ENCODE measurements at places on chromosomes 12 and 14.

DNA sequence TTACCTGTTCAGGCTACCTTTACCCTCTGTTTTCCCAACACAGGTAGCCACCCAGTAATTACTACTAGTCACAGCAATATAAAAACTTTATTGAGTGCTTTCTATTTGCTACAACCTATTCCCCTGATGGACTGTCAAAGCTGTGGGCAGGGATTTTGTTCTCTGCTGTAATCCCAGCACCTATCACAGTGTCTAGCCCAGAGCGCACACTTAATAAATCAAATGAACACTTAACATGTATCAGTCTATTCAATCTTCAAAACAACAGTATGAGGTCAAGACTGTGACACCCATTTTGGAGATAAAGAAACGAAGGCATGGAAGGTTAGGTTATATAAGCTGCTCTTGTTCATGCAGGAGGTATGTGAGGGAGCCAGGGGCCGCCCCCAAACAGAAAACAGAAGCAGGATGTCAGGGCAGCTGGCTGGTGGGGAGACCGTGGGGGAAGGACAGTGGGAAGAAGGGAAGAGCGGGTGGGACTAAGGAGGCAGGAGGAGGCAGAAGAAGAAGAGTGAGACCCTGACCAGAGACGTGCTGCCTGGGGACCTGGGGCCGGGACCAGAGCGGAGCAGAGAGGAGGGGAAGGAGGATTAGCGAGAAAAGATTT, 1.7 kb downstream of the TNFRSF1A start:
- DNase-seq: no peak

DNA sequence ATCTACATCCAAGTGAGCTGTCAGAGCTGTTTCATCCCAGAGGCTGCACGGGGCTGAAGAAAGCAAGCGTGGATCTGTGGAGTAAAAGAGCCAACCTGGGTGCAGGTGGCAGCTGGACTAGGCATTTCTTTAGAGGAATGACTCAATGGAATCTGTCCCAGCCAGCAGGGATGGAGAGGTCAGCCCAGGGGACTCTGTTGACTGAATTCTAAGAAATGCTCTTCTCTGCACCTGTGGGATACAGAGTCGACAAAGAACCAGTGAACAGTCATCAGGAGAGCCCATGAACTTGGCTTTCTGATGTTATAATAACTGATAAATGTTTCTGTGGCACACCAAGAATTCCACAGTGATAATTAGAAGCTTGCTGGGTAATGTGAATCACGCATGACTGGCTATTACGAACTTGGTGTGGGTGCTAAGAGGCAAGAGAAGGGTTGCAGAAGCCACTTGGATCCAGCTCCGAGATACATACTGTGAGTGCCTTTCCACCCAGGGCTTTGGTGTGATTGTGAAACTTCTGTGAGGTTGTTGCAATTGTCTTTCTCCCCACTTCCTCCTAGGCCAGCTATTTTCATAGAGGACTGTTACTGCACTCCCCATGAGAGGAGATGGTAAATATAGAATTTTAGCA, 16.2 kb downstream of the PYGL start:
- DNase-seq: no peak

DNA sequence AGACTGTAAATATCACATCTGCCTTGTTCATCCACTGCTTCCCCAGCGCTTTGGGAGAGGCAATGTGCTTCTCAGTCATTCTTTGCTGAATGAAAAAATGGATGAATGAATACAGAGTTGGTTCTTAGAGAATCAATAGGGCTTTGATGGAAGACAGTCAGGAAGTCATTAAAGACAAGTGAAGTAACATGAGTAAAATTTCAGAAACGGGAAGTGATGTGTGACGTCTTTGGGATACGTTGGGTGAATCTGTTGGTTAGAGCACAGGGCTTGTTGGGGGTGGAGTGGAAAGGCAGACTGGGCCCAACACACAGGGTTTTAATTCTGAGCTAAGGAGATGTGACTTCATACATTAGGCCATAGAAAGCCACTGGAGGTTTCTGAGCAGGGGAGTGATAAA, 39.0 kb upstream of the NRXN3 start:
- no peak for DNase-seq

- DNase-seq: no peak
These were observed 216.0 kb upstream of the NPAS3 start for GRCh38 chr14:32722631-32723183.

DNA sequence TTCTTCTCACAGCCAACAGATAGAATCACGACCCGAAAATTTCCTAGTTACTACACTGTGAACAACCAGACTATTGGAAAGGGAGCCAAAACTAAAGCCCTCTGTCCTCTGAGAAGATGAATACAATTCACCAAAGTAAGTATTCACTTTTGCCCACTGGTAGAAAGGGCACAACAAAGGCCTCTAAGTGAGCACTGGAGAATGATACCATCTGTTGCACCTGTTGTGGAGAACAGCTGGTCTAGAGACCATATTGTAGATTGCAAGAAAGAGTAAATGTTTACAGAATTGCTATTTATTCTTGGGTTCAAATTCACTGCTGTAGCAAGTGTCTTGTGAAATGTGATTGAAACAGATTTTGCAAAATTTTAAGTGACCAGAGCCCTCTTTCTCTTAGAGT, 46.9 kb upstream of the ANO6 start:
- DNase-seq: no peak

- DNase-seq: no peak
These were observed 38.9 kb downstream of the CPSF2 start for GRCh38 chr14:92160619-92161018.
